ENCODE measurements at places on chromosomes 7 and 10.
A peak's percentile ranks its signal among the peaks of the same experiment; 100 is the strongest.

DNA sequence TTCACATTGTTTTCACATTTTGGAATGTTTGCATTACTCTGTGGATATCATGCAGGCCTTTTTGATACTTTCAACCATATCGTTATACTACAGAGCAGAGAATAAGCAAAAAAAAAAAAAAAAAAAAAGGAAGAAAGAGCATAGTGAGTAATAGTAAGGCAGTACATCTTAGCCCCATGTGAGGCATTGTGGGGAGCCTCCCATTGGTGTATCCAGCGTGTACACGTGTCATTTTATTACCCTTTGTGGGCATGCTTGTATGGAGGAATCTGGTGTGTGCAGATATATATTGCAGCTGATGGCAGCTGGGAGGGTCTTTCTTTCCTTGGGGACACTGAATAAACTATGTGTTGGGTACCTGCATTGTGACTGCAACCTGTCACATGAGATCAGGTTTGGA is 19.6 kb downstream of the R3HCC1L start:
- DNase-seq: no peak

- DNase-seq: no peak
Measured at GRCh38 chr10:96673318-96674099, 46.8 kb downstream of the PIK3AP1 start.

GRCh38 chr10:7507887-7508726 is 97.3 kb upstream of the SFMBT2 start:
- no peak for DNase-seq

- no peak for DNase-seq
Measured at GRCh38 chr7:44087911-44088838, 5.8 kb upstream of the POLM start.

DNA sequence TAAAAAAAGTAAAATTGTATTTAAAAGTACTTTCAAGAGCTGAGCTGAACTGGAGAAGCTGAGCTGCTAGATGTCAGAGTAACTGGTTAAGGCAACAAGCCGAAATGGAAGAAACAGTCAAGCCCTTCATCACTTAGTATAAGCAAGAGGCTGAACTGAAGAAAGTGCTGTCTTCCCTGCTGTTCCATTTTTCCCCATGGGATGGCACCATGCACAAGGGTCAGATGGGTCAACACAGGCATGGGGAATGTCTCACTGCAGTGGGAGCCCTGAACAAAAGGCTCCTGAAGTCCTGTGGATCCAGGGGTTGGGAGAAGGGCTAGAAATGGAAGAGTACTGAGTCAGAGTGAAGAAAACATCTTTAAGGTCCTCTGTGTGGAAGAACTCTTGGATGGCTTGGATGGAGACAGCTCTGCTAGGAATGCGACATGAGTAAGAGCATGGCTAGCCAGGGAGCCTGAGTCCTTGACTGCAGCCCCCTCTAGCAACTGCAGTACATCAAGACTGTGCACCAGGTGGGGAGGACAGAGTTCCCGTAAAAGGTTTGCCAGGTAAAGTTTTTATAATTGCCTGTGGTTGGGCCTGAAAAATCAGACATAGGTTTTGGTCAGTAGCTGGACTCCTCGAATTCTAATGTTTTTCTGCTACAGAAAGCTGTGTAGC is 348.3 kb downstream of the GPR158 start:
- DNase-seq: peak; percentile 55

GRCh38 chr10:62154231-62154630 is 114.4 kb downstream of the RTKN2 start:
- DNase-seq: no peak

DNA sequence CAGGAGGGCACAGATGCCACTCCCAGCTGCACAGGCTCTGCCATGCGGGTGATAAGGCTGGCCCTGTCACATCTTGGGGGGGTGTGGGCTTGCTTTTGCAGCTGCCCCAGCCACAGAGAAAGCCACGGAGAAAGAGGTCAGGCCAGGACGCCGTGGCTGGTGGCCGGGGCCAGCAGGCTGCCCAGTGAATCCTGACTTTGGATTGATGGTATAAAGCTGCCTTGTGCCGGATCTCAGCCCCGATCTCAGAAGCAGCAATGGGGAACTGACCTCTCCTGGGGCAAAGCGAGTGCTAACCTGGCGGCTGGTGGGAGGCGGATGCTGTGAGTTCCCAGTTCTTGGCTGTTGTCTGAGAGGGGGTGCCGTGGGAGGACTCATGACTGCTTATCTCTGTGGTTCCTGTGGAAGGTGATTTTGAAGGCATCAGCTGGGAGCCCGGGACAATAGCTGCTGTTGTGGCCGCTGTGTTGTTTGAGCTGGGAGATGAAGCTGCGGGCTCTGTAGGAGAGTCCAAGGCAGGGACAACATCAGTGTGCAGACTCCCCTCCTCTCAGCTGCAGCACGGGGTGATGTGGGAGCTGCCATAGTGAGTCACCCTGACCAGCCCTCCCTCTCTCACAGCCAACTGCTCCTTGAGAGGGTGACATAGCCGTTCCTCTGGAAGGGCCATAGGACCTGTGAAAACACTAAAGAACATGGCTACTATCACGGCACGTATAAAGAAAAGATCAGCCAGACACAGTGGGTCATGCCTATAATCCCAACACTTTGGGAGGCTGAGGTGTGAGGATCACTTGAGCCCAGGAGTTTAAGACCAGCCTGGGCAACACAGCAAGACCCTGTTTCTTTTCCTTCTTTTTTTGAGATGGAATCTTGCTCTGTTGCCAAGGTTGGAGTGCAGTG is 17.0 kb downstream of the IL15RA start:
- DNase-seq: no peak

DNA sequence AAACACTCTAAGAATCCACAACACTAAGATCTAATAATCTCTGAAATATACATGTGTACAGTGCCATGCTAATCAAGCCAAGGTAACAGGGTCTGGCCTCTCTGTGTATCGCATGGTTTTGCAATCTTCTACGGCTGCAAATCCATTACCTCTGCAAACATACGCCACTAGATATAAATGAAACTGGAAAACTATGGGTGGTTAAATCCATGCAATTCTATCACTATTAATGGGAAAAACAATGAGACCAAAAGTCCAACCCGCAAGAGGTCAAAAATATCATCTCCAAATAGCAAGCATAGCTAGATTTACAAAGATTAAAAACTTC is 23.0 kb downstream of the SGCE start:
- DNase-seq: no peak

DNA sequence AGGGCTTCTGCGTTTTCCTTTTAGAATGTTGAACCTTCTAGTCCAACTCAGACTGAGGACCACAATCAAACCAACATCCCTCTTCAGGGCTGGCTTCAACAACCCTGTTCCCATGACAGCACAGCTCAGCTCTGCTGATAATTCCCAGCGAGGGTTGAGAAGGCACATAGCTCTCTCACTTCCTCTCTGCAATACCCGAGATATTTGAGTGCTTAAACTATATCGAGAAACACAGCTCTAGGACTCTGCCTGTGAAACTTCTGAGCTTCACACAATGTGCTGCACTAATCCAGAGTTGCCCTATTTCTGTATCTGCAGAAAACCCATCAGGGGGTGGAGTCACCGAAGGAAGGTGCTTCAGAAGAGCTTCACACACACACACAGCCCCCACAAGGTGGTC is 1.6 kb upstream of the ADARB2 start:
- DNase-seq: no peak

DNA sequence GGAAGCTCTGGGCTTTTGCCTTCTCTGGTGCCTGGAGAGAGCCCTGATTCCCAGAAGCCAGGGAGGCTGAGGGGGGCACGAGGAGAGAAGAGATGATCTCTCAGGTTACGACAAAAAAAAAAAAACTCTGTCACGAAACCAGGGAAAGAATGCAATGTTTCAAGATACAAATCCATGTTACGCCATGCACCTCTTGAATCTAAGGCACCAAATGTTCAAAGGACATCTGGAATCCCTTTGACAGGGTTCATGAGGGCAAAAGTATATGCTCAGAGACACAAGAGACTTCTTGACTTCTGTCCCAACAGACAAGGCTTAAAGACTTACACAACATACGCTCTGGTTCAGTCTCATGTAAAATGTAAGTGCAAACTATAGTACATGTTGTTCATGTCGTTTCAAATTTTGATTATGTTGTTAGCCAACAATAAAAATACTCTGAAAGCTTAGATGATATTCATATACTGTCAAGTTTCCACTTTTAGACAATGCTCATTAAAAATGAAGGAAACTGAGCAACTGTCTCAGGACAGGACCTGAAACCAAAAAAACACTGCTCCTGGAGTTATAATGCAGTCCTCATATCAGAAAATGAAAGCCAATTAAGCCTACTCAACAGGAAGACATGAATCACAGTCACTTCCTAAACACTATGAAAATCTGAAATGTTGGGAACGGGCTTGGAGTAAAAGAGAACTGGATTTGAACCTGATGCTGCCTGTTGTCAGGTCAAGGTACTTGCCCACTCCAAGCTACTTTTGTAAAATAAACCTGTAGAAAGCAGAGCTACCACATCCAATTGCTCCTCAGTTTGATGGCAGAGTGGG is 72.3 kb downstream of the CHCHD3 start:
- no peak for DNase-seq

- no peak for DNase-seq
Measured at GRCh38 chr7:27097686-27098577, 2.1 kb upstream of the HOXA1 start.

DNA sequence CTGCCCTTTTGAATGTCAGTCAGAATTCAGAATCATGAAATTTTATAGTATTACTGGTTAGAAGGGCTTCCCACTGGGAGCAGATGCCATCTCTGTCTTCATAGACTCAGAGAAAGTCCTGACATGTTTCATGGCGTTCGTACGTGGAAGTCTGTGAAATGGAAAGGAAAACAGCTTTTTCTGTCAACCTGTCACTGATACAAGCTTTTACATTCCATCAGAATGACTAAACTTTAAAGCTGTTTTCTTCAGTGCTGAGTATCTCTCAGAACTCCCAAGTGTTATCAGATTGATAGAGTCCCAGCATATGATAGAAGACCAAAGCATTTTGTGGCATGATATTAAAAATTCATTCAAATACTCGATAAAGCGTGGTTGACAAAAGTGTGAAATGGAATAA is 726.7 kb upstream of the GALNT17 start:
- no peak for DNase-seq

GRCh38 chr7:29454464-29454863 is 109.2 kb upstream of the PRR15 start:
- DNase-seq: no peak

- no peak for DNase-seq
Measured at GRCh38 chr7:1252540-1253090, 19.9 kb downstream of the UNCX start.

DNA sequence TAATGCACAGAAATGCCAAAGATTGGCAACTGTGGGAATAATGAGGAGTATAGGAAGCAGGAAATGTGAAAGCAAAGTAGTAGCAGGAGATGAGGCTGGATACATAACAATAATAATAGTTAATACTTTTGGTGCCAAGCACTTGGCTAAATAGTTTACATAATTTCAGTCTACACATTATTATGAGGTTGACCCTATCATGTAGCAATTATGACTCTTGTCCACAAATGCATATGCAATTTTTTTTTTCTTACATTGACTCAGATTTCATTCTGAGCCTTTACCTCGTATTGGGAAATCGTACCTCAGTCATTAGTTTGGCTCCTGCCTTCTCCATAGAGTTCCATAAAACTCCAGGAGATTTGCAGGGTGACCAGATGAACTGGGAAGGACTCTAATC is 219.9 kb downstream of the SUGCT start:
- DNase-seq: no peak

DNA sequence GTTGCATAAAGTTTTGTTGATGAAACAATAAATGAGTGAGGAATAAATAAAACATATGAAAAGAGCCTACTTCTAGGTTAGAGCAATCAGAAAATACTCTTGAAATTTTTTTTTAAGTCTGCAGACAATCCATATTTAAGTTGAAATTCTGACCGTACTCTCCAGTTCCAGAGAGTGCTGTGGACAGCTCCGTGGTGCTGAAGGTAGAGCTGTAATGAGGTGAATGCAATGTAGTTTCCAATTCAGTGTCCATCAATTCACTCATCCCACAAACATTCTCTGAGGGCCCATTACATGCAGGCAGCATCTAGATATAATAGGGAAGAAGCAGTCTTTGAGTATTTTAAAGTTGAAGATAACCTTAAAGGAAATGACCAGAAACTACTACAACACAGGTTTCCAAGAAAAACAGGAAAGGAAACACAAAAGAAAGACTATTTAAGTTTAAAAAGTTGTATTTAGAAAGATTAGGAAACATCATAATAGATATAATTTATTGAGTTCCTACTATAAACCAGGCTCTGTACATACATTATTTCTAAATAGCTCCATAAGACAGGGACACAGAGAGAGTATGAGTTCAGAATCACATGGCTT is 44.0 kb upstream of the CRTAC1 start:
- no peak for DNase-seq

DNA sequence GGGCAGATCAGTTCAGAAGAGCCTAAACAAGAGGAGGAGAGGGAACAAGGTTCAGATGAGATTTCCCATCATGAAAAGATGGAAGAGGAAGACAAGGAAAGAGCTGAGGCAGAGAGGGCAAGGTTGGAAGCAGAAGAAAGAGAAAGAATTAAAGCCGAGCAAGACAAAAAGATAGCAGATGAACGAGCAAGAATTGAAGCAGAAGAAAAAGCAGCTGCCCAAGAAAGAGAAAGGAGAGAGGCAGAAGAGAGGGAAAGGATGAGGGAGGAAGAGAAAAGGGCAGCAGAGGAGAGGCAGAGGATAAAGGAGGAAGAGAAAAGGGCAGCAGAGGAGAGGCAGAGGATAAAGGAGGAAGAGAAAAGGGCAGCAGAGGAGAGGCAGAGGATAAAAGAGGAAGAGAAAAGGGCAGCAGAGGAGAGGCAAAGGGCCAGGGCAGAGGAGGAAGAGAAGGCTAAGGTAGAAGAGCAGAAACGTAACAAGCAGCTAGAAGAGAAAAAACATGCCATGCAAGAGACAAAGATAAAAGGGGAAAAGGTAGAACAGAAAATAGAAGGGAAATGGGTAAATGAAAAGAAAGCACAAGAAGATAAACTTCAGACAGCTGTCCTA is 52.7 kb upstream of the AGBL3 start:
- no peak for DNase-seq

- DNase-seq: peak; percentile 45
Measured at GRCh38 chr10:5812283-5813090, 747 bp downstream of the GDI2 start.

DNA sequence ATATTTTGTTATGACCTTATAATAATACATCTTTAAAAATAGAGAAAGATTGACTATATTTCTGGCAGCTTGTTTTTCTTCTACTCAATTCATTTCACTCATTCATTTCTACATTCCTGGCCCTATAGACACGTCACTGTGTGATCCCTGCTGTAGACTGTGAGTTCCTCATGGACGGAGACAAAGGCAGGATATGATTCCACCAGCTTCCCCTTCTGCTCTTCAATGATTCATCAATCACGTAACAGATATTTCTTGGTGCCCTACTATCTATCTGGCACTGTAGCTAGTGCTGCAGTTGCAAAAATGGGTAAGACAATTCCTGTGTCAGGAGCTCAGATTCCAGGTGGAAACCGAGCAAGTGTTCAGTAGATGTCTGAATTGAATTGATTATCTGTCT is 415.0 kb downstream of the SFMBT2 start:
- DNase-seq: no peak

GRCh38 chr7:75905785-75906604 is 9.0 kb upstream of the POR start:
- peak; percentile 30 for DNase-seq
